Testis (tissue), 5 donors: ENCODE measurements at places on chromosomes 6 and 20. TPM values are rescaled to one million over a fixed set of nuclear protein-coding genes. Genes with fewer than 3 reads are reported as not detected.

Gene PAK5
- polyA plus RNA-seq: 0.21 TPM

Gene TMEM244
- not detected for polyA plus RNA-seq

Gene CTCFL
- polyA plus RNA-seq: 19.8 TPM

Gene SNAP25
- 8.0 TPM for polyA plus RNA-seq

Gene DLL1
- 2.8 TPM for polyA plus RNA-seq

Gene SLC17A3
- 0.61 TPM for polyA plus RNA-seq

Gene EYA2
- 16.2 TPM for polyA plus RNA-seq

Gene TUBB
- polyA plus RNA-seq: 309 TPM

Gene GNRH2
- 2.6 TPM for polyA plus RNA-seq

Gene FARS2
- polyA plus RNA-seq: 22.1 TPM

Gene LYRM4
- 41.8 TPM for polyA plus RNA-seq

- DNase-seq: no peak
These were observed 1.7 kb upstream of the TMEM170B start for GRCh38 chr6:11535801-11536230.

DNA sequence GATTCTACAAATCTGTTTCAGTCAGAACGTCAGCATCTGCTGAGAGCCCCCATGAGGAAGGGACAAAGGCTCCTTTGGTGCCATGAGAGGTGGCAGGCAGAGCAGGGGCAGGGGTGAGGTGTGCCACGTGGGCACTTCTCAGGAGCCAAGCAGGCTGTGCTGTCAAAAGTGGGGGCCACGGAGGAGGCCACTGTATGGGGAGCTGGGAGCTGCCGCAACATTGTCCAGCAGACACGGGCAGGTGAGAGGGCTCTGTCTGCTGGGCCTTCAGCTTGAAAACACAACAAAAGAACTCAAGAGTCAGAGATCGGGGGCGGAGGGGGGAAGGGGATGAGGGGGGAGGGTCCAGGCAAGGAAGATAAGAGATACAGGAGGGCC, 21.6 kb upstream of the FOXP4 start:
- no peak for DNase-seq

DNA sequence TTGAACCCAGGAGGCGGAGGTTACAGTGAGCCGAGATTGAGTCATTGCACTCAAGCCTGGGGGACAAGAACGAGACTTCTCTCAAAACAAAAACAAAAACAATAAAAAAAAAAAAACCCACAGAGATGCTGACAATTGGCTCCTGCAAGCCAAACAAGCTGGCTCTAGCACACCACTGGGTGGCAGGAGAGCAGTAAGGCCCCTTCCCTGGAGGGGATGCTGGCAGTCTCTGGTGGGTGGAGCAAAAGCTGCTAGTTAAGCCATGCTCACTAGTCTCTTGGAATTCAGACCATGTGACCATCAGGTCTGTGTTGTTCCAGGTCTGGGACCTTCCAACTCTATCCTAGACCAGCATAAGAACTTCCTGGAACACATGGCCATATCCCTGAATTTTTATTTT, 18.9 kb upstream of the DSN1 start:
- no peak for DNase-seq

DNA sequence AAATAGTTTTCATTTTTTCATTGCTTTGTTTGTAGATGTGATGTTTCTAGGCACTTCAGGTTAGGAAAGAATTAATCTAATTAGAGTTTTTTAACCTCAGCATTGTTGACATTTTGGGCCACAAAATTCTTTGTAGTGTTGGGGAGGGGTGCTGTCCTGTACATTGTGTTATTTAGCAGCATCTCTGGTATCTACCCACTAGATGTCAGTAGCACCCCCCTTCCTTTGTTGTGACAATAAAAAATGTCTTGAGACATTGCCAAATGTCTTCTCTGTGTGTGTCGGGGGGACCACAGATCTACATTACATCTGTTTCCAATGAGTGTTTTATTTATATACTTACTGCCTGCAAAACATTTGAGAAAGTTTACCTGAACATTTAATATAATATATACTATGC, 45.6 kb downstream of the EYA4 start:
- no peak for DNase-seq

- peak; percentile 69 for DNase-seq
These were observed 60.3 kb downstream of the VTA1 start for GRCh38 chr6:142207265-142207877.

- no peak for DNase-seq
These were observed 25.4 kb upstream of the MAP3K7 start for GRCh38 chr6:90612313-90612680.

GRCh38 chr6:6927521-6928361, 180.0 kb upstream of the RREB1 start:
- DNase-seq: no peak

DNA sequence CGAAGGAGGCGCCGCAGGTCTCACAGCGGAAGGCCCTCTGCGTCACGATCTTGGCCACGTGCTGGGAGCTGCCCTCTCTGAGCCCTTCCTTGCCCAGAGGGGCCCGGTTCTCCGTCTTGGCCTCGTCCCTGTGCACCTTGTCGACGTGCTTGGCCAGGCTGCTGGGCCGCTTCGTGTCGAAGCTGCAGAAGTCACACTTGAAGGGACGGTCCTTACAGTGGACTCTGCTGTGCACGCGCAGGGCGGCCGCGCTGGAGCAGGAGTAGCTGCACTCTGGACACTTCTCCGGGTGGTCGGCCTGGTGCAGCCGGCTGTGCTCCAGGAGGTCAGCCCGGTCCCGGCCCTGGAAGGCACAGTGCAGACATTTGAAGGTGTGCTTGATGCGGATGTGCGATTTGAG, 106.9 kb downstream of the ZFP64 start:
- DNase-seq: no peak

DNA sequence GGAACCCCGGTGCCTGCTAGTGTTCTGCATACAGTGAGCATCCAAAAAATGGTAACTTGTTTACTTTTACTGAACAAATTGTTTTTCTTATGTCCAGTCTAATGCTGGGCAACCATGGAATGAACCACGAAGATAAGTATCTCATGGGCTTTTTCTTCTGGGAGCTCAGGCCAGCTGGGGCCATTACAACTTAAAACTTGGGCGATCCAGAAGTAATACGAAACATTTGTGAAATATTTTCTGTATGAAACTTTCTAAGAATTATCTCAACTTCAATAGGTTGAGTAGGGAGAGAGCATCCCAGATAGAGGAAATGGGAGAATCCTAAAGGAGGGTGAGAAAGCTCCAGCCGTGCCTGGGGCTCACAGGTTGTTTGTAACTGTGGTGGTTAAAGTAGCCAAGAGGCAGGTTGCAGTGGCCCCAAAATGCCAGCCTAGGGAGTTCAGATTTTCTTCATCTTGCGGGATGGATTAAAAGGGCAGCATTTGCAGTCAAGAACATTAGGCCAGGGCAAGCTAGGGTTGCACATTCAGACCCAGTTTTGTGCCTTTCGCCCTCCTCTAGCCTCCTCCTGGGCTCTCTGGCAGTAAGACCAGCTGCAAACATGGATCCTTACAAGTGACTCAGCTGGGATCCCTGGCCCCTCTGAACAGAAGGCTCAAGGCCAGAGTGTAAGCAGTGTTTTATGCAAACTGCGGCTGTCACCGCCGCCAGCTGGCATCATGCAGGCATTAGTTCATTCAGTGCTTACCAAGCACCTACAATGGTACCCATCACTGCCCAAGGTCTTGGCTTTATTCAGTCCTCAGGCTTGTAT, 41.5 kb downstream of the ELMO2 start:
- no peak for DNase-seq

- peak; percentile 84 for DNase-seq
These were observed 15.2 kb upstream of the ZNF335 start for GRCh38 chr20:45987108-45987780.

DNA sequence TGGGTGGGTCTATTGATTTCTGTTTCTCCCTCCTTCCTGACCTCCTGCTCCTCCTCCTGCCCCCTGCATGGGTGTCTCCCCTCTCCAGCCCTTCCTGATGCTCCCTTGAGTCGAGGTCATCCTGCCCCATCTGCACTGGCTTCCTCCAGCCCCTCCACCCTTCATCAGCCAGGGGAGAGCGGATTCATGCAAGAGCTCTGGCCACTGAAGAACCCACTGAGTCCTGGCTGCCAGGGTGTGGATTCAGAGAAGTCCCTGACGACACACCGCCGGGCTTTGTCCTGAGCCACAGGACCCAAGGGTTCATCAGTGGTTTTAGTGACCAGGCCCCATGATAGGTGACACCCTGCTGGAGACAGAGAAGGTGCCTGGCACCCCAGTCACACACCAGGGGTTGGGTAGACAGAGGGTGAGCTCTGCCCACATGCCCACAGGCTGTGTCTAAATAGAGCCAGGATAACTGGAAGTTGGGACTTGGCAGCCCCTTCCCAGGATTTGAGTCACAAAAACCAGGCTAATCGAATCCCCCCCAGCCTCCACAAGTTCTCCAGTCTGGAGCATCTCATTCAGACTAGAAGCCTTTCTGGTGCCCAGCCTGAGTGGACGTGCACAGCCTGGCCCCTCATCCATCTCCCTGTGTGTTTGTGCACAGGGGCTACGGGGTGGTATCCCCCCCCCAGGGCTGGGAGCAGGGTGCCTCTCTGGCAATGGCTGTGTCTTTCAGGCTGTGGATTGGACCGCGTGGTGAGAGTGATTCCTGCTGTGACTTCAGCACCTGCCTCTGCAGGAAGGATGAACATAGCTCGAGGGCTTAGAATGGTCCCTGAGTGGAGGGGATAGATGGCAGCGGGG, 1.2 kb downstream of the GFRA4 start:
- no peak for DNase-seq
